ENCODE measurements at places on chromosomes 2 and 18.
A peak's percentile ranks its signal among the peaks of the same experiment; 100 is the strongest.

DNA sequence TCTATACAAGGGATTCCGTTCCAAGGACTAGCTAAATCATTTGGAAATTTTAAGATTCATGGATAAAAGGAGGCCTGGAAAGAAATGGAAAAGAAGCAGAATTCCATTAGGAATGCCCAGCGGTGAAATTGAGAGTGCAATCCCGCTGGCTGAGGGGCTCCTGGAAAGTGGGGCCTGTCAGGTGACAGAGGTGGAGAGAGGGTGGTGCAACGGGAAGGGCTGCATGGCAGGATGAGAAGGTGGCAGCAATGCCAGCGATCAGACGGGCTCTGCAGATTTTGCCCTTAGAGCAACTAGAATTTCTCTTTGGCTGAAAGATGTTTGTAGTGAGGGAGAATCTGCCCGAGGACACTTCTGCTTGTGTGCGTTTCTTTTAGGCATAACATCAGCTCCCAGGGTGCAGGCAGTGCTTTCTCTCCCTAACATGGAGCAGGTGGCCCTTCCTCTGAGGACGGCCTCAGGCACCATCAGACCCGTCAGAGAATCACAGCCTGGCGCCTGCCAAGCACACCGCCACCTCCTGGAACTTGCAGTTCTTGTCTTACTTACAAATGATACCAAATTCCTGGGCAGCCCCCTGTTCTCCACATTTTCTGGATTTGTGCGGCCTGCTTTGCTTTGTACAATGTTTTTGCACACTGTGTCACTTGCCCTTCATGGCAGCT lies 261.6 kb downstream of the NDUFA10 start:
- no peak for DNase-seq

DNA sequence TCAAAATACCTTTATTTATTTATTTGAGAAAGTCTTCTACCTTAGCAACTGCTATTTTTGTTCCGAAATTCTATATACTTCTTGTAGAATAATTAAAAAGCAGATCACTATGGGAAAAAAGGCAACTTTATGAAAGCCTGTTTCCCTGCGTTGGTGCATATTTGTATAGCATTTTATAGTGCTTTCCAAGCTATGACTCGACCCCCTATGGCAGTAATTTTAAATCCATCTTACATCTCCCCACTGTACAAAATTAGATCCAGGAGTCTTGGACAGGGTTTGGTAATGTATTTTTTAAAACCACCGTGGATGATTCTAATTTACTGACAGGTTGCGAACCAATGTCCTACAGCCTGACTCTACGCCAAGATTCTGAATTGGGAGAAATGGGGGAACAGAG lies 10.1 kb downstream of the TANK start:
- DNase-seq = no peak

DNA sequence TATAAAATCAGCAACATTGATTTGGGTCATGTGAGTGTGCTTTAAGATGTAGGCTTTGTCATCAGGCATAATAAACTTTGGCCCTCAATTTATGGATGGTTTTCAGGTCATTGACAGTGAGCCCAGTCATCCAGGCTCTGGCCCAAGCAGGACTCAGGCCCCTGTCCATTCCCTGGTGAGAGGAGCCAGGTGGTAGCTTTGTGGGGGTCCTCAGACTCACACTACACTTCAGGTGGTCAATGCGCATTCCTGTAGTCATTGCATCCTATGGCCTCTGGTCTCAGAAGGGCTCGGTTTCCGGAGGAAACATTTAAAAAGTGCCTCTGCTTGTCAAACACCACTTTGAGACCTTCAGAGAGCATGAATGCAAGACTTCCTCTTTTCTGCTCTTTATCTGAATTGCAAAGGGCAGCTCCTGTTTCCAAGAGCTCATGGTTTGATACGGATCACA lies 20.2 kb downstream of the LGALSL start:
- DNase-seq = no peak

DNA sequence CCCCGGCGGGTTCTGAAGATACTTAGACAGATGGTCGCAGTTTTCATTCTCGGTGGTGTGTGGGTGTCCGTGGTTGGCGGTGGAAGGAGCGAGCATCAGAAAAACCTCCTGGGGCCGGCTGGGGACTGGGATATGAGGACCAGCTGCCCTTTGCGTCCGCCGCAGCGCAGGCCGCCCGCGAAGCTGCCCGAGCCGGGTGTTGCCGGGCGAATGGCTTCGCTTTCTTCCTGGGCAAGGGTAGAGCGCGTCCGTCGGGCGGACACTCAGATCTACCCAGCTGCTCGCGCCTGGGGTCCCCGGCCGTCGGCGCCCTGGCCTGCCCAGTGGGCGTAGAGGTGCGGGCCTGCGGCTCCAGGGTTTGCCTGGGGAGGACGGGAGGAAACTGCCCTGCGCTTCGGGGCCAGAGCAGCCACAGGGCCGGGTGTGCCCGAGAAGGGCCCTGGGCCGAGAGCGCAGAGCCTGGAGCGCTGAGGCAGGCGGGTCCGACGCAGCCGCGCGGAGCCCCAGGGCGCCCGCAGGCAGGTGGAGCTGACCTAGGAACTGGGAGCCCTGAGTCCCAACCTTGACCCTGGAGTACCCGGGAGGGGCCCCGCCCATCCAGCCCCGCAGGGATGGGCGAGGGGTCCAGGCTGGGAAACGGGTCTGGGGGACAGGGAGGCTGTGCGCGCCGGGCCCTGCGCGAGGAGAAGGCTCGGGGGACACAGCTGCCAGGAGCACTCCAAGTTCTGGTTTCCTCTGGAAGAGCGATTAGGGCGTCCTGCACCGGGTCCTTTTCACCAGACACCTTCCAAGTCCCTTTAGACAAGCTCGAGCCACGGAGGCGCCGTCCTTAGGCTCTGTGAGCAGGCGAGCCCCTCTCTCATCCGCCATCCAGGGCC lies 1.3 kb downstream of the TWIST2 start:
- DNase-seq = peak; percentile 75

DNA sequence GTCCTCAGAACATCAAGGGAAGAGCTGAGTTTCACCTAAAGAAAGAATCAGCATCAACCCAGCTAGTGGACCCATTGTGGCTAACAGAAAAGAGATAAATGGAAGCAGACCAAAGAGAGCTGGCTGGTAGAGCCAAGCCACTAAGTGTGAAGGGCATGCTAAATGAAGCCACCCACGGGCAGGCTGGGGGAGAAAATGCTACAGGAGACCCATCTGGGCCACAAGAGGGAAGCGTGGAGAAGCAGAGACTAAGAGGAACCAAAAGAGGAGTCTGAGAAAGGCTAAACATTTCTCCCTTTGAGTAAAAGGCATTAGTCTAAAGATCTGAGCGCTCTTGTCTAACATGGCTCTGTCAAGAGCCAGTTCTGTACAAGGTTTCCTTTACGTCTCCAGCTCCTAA lies 15.8 kb downstream of the CWC22 start:
- no peak for DNase-seq

DNA sequence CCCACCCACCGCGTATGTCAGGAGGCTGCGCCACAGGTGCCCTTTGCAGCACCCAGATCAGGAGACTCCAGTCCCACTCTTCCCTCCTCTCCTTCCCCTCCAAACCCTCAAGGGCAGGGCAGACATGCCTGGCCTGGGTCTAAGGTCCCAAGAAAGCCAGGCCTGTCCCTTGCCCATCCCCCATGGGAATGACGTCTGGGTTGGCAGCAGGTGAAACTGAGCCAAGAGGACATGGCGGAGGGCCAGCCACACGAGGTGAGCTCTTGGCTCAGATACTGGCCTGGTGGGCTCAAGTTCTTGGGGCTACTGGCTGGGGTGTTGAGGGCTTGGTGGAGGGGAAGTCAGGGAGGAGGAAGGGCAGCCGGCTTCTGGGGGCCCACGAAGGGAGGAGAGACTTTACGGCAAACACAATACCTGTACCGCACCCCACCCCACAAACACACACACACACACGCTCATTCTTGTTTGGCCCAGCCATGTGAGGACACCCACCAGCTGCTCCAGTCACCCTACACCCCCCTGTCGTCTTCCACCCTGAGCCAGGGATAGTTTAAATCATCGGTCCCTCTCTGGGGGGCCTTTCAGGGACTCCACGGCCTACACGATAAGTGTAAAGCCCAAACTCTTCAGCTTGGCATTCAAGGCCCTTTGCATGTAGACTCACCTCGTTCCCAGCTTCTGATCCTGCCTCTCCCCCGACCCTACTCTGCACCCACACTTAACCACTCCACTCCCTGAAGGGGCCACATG lies 24.1 kb upstream of the TNS1 start:
- DNase-seq = no peak

GRCh38 chr2:168901003-168901402 lies at the start of gene G6PC2:
Gene G6PC2 (plus strand): TSS chr2:168901291. CDS start chr2:168901332, 41 bp downstream.
- no peak for DNase-seq

GRCh38 chr2:52112141-52112540 lies 1080.2 kb upstream of the NRXN1 start:
- no peak for DNase-seq

GRCh38 chr18:61893309-61893970 lies 633 bp upstream of the RNF152 start:
- peak; percentile 86 for DNase-seq

- no peak for DNase-seq
These were observed 124.1 kb downstream of the KLHL29 start for GRCh38 chr2:23509103-23509502.

GRCh38 chr18:48123324-48123723 lies 192.9 kb upstream of the SMAD2 start:
- DNase-seq = no peak

DNA sequence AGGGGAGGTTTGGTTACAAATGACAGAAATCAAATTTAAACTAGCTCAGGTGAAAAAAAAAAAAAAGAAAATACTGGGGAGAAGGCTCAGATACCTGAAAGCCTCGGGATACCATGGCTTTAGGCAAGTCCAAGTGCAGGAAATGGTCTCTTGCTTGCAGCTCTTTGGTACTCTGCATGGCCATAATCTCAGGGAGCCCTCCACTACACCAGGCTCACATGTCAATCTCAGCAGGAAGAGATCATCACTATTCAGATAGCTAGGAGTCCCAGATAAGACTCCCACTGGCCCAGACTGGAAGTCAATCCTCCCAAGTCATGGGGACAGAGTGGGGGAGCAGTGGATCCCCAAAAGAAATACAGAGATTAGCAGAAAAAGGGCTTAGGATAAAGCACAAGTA lies 64.8 kb upstream of the RALBP1 start:
- DNase-seq = no peak

- no peak for DNase-seq
These were observed 153.7 kb upstream of the SERTAD2 start for GRCh38 chr2:64807417-64807816.
